ENCODE measurements at places on chromosomes 5 and 9.
A peak's percentile ranks its signal among the peaks of the same experiment; 100 is the strongest.

DNA sequence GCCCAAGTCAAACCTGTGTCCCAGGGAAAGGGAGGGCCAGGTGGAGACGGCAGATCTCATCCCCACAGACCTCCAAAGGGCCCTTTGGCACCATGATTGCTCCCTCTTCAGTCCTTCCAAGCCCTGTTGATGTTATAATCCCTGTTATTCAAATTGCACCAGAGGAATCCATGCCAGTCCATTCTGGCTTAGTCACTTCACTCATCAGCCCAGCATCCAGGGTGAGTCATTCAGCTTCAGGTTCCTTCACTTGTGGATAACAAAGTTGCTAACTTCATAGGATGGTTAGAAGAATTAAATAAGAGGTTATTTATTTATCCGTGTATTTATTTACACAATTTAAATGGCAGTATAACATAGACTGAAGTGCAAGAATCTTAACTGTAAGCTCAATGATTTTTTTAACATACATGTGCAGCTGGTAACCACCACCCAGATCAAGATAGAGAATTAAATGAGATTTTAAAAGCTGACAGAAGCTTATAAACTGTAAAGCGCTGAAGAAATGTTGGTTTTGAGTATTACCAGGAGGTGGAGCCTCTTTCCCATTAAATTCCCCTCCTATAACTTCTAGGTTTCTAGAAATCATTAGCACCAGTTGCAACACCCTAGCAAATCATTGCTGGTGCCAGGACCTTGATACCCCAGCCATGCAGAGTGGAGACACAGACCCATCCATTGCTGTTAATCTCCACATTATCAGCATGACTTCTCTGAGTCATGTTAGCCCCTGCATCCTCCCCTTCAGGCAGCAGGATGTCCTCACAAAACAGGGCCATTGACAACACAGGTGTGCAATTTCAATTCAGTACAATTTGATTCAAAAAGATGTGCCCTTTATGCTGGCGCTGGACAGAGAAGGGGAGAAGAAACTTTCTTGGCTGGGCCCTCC, 77.4 kb downstream of the SEC61B start:
- ATAC-seq = no peak

DNA sequence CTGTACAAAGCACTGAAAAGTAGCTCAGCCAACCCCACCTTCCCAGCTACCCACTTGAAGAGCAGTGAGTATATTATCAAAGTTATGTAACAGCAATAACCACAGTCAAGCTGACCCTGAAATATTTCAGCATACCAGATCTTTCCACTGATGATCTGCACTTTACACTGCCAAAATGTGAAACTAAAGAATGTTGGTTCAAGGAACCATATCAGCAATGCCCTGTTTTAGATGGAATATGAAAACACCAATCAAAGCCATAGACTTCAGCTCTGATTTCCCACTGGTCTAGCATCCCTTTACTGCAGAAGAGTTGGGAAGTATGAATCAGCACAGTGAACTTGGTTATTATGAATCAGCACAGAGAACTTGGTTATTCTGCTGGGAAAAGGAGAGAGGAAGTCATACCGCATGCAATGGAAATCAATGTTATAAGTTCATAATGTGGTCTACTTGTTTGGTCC, 20.0 kb downstream of the CEMIP2 start:
- ATAC-seq = no peak

DNA sequence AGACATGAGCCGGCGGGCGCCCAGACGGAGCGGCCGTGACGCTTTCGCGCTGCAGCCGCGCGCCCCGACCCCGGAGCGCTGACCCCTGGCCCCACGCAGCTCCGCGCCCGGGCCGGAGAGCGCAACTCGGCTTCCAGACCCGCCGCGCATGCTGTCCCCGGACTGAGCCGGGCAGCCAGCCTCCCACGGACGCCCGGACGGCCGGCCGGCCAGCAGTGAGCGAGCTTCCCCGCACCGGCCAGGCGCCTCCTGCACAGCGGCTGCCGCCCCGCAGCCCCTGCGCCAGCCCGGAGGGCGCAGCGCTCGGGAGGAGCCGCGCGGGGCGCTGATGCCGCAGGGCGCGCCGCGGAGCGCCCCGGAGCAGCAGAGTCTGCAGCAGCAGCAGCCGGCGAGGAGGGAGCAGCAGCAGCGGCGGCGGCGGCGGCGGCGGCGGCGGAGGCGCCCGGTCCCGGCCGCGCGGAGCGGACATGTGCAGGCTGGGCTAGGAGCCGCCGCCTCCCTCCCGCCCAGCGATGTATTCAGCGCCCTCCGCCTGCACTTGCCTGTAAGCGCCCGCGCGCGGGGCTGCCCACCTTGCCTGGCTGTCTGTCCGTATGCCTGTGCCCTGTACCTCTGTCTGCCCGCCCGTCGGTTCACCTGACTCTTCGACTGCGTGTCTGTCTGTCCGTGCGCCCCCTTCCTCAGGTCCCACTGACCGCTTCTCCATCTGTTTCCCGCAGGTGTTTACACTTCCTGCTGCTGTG, 412 bp downstream of the FGF18 start:
- ATAC-seq = peak; percentile 54

GRCh38 chr5:1665231-1665630, 134.4 kb downstream of the MRPL36 start:
- ATAC-seq = no peak

DNA sequence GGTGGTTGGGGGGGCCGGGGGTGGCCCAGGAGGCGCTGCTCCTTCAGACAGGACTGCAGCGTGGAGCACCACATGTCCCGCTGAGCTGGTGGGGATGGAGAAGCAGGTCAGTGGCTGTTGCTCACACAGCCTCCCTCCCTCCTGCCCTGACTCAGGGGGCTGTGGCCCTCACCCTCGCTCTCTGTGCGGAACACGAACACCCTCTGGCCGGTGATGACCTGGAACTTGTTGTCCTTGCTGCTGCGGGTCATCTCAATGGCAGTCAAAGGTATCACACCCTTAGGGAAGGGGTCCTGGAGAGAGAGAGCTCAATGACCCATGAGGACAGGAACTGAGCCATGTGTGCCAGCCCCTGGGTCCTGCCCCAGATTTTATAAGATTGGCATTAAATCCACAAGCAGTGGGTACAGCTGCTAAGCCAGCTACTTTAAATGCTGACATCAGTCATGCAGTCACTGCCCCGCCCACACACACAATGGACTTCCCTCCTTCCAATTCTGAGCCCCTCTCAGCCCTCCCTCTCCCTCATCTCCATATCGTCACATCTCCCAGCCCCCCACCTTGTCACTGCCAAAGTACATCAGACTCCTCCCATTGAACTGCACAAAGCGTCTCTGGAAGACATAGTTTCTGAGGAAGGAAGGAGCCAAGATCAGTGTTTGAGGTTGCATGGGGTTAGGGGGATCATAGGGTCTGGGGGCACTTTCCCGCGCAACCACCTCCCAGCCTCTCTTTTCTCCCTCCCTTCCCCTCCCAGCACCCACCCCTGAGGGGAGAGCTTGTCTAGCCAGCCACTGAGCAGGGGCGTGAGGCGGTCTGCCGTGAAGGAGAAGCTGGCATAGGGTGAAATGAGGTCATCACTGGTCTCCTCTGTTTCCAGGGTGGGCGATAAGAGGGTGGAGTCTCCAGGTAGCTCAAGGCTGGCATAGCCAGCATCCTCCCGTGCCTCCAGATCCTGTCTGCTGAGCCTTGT, 8.9 kb downstream of the ARAP3 start:
- ATAC-seq = peak; percentile 87

GRCh38 chr9:135222881-135223760, 135.7 kb downstream of the OLFM1 start:
- ATAC-seq = peak; percentile 79
